Activated naive CD4-positive, alpha-beta T cell treated with anti-CD3 and anti-CD28 coated beads, Interleukin-2, amount 10 ng/mL, durations not matched to agents 7 days and 5 days (primary cell): ENCODE measurements at places on chromosomes 7 and 10.

DNA sequence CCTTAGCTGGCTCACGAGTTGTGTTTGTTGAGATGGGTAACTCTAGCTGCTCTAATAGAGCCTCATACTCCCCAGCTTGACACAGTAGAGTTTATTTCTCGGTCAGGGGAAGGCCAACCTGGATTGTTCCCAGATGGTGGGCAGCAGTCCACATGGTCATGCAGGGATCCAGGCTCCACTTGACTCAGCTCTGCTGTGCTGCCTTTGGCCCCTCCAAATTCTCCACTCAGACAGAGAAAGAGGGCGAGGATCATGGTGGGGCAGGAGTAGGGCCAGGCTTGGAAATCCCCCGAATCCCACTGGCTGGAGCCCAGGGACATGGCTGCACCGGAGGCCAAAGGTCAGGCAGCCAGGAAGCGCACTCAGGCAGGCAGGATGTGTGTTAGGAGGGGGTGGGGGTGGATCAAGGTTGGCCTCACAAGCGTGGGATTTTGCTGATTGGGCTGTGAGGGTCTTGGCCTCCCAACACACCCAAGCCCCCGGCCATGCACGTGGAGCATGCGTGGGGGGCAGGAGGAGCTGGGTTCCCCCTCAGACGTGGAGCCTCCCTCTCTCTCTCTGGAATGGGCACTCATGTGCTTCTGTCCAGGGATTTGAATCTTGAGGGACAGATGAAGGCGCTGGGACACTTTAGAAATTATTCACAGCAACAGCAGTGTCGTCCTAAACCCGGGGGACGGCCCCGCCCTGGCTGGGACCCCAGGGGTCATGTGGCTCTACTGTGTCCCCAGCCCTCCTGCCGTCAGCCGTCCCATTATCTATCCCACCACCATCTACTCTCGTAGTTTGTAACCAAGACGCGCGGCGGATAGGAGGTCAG lies 44.8 kb downstream of the PDGFA start:
- no peak for DNase-seq

DNA sequence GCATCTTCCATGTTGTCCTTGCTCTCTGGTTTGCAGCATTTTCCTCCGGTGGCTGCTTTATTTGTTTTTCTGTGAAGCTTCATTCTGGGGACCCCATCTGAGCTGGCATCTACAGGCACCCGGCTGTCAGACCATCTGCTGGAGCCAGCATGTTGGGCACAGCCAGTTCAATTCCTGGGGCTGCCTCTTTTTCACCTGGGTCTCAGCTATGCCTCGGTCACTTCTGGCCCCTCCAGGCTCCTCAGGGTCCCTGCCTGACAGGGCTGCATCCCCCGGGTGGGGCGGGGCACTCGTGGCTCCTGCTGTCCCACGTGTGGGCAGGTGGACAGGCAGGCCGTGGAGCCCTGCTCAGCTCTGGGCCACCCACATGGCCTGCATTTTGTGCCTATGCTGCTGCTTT lies 8.1 kb downstream of the SCART1 start:
- peak; percentile 17 for DNase-seq

GRCh38 chr10:102468683-102469082 lies 17.3 kb upstream of the C10orf95 start:
- no peak for DNase-seq

DNA sequence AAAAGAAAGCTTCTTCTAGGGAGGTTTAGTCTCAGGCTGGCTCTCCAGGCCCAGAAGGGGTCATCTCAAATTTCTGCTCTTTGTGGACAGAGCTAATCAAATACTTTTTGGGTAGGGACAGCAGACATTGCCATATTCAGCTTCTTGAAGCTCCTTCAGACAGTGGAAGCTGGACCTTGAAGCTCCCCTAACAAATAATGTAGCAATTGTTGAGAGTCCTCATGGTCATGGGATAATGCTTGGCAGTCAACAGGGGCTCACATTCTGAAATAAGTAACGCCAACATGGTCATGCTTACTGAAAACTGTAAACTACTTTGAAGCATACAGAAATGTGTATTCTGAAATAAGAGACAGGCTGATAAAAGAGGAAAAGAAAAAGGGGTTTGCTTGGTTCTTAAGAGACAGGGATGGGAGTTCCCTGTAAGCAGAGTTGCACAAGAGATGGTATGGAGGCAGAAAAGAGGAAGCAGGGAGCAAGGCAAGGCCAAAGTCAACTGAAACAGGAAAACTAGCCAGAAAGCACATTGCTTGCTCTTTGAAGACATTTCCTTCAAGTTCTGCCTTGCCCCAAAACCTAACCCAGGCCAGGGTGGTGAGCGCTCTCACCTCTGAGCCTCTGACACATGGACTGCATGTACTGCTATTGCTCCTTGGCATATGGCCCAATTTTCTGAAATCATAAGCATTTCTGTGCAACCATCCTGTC lies 53.1 kb upstream of the KMT2E start:
- DNase-seq, result no peak

- DNase-seq, result no peak
These were observed 73.8 kb upstream of the CDK1 start for GRCh38 chr10:60704471-60704870.
